Activated naive CD4-positive, alpha-beta T cell treated with Interleukin-2 at 50 U/mL for 16 hours (primary cell): ENCODE measurements at places on chromosomes 3 and 15.

- no peak for DNase-seq
Observed at GRCh38 chr3:5767304-5767703, 579.8 kb downstream of the EDEM1 start.

GRCh38 chr3:11774296-11774877 lies 72.3 kb downstream of the TAMM41 start:
- no peak for DNase-seq

GRCh38 chr3:13493867-13494441 lies 13.8 kb downstream of the HDAC11 start:
- no peak for DNase-seq

DNA sequence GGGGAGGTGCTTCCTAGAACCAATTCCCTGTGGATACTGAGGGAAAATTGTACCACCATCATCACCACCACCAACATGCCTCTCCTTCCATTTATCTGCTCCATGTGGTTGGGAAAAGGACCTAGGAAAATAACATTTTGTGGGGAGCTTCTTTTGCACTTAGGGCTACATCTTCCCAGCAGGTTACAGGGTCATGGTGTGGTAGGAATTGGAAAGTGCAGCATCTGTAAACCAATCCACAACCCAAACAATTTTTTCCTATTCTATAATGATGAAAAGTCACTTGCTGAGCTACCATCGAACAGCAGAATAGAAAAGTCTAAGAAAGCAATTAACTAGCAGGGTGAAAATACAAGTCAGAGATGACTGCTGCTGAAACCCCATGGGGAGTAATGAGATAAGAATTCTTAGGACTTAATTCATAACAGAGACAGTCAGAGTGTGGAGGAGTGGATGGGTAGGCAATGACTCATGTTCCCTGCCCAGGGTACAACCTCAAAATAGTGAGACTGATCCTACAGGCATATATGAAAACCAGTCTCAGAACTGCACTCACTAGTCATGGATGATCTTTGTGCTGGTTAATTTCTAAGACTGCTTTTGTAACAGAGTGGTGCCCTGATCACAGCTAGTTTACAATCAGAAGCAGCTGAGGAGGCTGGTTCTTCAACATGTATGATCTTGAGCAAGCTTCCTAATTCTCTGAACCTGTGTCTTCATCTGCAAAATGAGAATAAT lies 38.1 kb upstream of the LEKR1 start:
- DNase-seq: peak; percentile 29

DNA sequence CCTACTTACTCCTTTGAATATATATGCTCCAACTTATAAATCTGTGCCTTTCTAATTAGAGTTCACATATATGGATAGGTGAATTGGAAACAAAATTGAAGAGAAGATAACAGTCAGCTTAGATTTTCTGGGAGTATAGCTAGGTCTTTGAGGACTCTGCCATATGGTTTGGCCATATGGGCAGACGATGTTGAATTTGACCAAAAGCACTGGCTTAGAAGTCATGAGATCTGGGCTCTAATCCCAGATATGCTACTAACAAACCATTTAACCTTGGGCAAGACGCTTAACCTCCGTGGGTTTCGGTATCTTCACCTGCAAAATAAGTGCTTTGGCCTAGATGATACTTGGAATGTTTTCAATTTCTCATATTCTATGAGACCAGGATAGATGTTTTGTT lies 154.1 kb downstream of the LSAMP start:
- DNase-seq: no peak

DNA sequence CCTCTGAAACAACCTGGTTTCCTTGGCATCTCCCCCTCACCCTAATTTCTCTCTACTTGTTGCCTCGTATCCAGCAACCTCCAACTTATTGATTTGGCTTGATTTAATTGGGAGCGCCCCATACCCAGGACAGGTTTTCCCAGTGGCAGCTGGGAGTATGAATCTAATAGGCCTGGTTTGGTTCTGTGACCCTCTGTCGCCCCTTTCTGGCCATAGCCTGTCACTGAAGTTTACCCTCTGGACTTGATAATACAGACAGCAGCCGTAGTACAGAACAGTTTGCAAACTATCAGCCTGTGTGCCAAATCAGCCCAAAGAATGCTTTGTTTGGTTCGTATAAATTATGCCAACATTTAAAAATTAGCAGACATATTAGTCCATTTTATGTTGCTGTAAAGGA lies 525.1 kb upstream of the GOLIM4 start:
- DNase-seq: no peak

DNA sequence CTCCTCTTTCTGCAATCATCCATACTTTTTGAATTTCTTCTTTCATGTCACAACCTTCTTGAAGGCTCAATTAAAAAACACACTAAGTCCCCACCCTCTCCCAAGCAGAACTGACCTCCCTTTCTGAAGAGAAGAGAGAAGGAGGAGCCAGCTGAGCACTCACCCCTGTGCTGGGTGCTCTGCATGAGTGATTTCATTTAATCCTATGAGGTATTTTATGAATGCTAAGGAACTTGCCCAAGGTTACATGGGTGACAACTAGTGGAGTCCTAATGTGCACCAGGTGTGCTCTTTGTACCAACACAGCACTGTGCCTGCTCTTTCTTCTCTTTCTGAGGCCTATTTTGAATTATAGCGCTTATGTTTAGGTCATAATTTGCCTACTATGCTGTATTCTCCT lies 135.6 kb downstream of the DUT start:
- no peak for DNase-seq

DNA sequence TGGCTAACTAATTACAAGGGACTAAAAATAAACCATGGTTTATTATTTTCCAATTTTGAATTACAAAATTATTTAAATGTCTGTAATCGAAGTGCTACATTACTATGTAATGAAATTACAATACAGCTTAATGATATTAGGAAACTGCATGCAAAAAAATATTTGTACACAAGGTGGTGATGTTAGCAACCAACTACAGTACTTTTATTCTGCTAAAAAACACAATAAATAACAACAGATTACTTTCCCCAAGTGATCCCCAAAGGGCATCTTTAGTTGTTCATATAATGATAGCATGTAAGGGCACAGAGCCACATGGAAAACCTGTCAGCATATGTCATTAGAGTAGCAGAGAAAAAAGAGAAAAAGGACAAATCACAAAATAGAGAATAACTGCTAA lies 147.5 kb upstream of the SOX2 start:
- DNase-seq: no peak

- no peak for DNase-seq
Observed at GRCh38 chr3:179788996-179789395, 136.2 kb downstream of the USP13 start.

DNA sequence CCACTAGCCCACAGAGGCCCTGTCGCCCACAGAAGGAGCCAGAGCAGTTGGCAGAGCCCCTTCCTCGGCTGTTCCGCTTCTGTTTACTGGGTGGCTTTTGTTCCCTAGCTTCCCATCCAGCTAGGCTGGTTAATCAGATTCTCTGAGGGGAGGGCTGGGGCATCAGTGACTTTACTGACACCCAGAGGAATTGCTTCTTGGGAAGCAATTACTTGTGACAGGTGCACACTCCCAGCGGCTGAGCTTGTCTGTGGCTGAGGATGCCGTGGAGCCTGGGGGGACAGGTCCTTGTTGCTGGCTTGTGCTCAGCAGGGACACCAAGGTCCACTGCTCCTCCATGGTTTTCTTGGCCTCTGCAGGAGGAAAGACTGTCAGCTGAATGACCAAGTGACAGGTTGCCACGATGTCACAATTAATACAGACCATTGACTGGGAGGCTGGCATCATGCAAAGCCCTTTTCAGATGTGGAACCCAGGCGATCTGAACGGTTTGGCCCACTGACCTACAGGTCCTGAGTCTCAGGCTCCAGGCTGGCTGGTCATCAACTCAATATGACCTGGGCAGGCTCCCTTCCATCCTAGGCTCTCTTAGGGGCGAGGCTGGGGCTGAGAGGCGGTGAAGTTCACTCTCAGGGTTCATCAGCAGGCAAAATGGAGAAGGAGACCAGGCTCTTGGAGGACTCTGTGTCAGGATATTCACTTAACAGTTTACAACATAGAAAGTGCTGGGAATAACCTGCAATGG lies 31.8 kb upstream of the SFMBT1 start:
- DNase-seq: no peak
